ENCODE measurements at places on chromosomes 6 and 20.

- DNase-seq: no peak
Observed at GRCh38 chr20:48105526-48105925, 320.2 kb upstream of the SULF2 start.

DNA sequence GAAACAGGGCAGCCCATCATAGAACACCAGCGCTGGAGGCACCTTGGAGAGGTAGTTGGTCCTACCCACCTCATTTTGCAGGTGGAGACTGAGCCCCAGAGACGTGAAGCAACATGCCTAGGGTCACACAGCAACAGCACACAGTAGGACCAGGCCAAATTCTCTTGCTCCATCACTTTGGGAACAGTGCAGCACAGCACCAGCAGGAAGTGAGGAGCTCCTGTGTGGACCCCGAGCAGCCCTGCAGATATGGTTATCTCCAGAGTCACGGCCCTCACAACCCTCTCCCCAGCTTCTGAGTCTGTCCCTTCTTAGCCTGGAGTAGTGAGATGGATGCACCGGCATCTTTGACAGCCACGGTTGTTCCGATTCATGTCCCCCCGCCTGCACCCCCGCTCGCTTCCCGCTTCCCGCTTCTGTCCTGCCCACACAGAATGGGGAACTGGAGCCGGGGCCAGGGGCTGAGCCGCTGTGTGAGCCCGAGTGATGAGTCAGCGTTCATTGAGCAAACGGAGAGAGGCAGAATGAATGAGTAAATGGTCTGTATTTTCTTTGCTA lies 72.6 kb upstream of the DUSP22 start:
- no peak for DNase-seq

DNA sequence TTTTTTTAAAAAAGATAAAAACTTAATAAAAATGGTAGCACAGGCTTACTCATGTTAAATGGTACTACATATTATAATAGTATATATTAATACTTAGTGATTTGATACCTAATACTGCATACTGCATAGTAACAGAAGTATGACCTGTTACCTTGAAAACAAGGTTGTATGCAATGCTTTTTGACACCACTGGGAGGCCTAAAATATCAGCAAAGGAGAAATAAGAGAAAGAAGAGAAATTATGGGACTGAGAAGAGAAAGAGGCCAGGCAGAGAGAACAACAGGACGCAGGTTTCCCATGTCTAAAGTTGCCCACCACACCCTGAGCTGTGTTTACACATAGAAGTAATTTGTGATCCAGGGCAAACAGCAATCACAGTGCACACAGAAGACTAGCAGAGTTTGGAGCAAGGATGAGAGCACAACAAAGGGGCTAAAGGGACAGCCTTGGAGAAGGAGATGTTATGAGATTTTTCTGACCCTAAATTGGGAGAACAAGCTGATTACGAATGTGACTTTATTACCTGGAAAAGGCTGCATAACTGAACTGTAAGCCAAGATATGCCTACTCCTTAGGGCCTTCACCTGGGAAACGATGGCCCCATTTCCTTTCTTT lies 73.2 kb downstream of the ROS1 start:
- DNase-seq: no peak

DNA sequence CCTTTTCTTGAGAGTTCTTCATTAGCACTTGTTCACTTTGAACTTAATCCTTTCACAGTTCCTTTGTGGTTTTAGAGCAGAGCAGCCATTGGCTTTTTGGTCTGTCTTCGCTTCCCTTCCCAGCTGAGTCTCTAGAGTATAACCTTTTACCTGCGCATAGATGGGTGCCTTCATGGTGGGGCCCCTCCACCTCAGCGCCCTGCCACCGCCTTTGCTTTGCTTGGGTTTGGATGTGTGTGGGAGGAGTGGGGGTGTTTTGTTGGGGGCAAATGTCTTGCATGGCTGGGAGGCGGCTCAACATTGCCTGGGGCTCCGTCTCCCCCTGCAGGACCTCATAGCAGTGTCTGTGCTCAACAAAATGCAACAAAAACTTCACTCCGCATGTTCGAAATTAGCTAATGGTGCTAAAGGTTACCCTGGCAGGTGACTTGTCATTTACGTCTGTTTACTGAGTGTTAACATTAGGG lies 11.9 kb downstream of the PYGB start:
- DNase-seq: no peak

DNA sequence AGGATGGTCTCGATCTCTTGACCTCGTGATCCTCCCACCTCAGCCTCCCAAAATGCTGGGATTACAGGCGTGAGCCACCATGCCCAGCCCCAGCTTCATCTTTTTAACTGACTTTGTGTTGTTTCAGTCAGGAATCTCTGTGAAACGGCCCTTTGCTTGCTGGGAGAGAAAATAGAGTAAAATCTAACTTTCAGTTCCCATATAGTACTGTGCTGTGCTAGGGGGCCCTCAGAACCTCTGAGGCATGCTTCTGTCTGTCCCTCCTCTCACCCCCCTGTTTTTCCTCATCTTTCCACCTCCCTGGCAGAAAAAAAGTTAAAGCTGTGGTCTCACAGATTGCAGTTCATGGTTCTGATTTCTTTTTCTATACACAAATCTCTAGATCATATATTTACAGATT lies 48.4 kb downstream of the LRP11 start:
- DNase-seq: no peak

- DNase-seq: no peak
Observed at GRCh38 chr6:103534095-103534494, 1325.6 kb downstream of the HACE1 start.

DNA sequence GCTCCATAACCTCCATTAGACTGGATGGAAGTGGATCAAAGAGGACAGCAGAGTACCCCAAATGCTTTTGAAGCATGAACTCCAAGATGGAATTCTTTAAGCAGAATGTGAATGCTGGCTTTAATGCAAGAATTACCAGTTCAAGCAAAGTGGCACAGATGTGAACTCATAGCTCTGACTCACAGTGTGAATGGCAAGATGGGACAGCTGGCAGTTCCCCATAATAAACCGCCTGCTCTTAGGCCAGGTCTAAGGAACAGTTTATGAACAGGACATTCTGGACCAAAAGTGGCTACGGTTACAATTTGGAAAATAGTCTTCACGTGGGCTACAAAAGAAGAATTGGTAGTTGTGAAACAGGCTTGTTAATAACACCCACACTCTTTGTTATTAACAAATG lies 76.5 kb downstream of the SPTLC3 start:
- DNase-seq: no peak

DNA sequence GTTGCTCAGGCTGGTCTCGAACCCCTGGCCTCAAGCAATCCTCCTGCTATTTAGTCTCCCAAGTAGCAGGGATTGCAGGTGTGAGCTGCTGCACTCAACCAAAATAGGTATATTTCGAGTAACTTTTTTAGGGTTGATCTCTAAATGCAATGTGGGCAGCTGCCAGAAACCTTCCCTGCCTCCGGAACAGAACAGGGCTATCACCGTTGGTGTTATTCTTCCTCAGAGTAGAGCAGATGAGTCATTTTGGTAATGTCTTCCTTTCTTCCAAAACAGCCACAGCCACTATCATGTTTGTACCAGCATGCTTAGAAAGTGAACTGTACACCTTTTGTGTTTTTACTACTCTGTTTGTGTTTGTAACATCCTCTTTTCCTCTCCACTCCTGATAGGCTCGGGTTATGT lies 44.1 kb downstream of the SNX9 start:
- no peak for DNase-seq

DNA sequence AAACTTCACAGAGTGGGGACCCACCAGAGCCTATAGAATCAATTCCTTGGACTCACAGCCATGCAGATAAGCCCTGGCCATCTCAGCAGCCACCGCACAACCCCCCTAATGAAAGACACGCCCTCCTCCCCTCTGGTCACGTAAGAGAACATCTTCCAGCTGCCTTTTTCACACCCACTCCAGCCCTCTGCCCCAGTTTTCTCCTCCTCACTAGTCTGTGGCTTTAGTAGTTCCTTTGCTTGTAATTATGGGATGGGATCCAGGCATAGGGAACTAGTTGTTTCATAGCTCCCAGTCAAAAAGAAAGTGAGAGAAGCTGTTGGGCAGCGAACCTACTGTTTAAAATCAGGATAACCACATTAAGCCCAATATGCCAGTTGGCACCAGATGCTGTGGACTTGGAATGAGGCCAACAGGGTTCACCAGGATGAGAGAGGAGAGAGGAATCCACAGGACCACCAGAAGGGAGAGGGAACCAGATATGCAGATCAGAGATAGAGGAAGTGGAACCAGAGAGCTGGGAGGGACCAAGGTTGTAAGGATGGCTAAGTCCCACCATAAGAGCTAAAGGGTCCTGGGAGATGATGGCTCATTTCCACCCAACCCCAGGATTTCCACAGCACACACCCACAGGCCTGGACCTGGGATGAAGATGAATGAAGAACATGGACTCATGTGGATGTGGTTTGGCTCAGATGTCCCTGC lies 9.0 kb upstream of the BTN3A1 start:
- no peak for DNase-seq

- DNase-seq: no peak
Observed at GRCh38 chr6:14095437-14095836, 22.1 kb upstream of the CD83 start.

GRCh38 chr20:15445056-15445840 lies 1107.8 kb upstream of the FLRT3 start:
- no peak for DNase-seq

- no peak for DNase-seq
Observed at GRCh38 chr6:44868335-44868668, 459.8 kb upstream of the RUNX2 start.

DNA sequence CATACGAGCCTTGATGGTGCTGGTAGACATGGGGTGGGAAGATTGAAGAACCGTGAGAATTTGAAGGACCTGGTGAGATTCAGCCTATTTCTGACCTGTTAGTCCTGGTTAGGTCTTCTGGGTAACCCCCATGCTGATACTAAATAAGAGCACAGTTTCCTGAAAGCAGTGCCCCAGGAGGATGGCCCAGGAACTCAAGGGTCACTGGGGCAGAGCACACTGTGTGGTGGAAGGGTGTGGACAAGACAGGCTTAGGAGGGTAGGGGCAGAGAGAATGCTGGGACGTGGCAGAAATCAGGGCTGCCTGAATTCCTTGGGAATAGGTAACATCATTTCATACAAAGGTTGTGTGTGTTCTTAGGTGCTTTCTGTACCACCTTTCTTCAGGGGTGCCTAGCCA lies 31.9 kb upstream of the ENPP1 start:
- DNase-seq: no peak
